ENCODE measurements at places on chromosomes 11 and 22. TPM values are rescaled to one million over a fixed set of nuclear protein-coding genes. Genes with fewer than 3 reads are reported as not detected.

The NAGA gene
- 28.2 TPM for total RNA-seq

The CD3E gene
- 571 TPM for total RNA-seq

The PRG2 gene
- total RNA-seq = 0.35 TPM

The ZNF280A gene
- not detected for total RNA-seq

The LRRN4CL gene
- 0.16 TPM for total RNA-seq

The C11orf16 gene
- not detected for total RNA-seq
